ENCODE measurements at places on chromosomes 11 and 22.

DNA sequence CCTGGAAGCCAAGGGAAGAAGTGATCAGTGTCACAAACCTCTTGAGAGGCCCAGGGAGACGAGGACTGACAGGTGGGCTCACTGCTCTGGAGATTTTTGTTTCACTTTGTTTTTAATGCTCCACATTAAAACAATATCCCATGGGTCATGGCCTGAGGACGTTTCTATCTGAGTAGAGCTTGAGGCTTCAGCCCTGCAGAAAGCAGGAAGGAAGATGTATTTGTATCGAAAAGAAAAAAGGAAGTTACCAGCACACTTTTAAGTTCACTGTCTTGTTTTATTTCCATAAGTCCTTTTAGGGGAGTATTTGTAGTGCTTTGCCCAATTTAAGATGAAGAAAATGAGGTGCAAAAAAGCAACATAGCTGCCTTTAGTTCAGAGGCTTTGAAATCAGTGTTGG is 191.1 kb downstream of the GRIK4 start:
- no peak for DNase-seq

DNA sequence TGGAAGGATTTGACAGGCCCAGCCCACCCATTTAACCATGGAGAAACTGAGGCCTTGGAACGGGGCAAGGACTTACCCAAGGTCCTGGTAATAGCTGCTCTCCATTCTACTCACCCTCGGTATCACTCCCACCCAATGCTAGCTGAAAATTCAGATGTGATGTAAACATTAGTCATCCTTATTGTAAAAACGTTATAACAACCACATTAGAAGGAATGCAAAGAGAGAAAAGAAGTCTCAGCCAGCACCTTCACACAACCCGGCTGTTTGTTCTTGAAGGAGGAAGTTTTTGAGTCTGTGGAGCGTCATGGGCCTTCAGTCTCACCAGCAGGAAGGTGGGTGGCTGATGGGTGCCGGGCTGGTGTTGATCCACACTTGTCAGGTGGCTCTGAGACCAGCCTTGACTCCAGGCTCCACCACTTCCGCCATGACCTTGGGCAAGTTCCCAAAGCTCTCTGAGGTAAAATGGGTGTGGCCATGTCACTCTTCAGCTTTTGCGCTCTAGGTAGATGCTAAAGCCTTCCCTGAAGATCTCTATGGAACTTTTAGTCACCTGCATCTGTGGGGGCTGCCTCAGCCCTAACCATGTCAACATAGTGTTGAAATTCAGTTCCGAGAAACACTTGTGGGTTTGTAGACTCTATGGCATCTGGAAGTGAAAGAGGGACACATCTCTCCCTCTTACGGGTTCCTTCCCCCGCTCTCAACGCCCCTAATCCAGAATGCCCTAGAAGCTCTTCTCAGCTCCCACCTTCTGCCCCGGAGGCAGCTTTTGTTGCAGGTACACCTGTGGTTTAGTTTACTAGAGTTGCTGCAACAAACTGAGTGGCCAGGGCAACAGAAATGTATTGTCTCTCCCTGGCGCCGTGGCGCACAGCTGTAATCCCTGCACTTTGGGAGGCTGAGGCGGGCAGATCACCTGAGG is 14.8 kb downstream of the CD6 start:
- no peak for DNase-seq

DNA sequence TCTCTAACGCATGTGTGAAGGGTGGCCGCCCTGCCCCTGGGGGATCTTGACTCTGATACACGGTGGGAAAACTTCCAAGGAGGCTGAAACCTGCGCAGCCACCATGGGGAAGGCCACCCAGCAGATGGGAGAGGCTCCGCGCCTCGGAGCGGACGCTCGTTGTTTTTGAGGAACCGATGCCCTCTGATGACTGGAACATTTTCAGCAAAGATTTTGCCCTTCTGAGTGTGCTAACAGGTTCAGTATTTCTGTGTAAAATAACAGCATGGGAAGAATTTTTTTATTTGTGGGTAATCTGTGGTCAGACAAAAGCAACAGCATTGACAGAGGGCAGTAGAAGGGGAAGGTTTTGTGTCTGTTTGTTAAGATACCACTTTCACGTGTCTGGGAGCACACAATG is 16.7 kb downstream of the MB start:
- no peak for DNase-seq

- DNase-seq: no peak
Measured at GRCh38 chr11:15829312-15829711, 527.0 kb downstream of the SOX6 start.

DNA sequence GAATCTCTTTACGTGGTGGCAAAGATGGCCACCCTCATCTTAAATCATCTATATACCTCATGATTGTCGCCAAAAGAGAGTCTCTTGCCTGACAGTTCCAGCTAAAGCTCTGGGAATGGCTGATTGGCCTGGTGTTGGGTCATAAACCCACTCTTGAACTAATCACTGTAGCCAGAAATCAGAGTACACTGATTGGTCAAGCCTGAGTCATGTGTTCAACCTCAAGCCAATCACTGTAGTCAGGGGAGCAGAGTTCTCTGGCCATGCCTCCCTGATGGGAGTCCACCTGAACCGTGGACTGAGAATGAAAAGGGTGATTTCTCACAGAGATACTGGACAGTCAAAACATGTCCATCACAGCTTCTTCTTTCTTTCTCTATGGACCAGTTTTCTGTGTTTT is 45.8 kb downstream of the RCN1 start:
- no peak for DNase-seq

- DNase-seq: no peak
Measured at GRCh38 chr22:22709719-22710445, 65.5 kb downstream of the GGTLC2 start.

GRCh38 chr22:35215993-35216392 is 41.3 kb upstream of the HMGXB4 start:
- no peak for DNase-seq

DNA sequence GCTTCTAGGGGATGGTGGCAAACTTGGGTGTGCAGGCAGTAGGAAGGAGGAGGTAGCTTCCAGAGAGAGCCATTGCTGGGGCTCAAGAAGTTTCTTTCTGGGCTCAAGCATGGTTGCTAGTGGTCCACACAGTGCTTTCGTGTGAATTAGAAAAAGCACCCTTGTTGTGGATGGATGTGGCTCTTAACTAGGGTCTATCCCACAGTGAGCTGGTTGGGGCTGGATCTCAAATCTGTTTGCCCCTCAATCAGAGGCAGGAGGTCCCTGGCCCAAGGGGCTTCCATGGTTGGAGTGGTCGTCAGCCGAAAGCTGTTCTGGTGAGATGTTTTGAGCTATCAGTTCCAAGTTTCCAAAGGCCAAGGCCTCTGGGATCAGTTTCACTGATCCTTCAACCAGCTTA is 35.0 kb downstream of the ZBTB16 start:
- no peak for DNase-seq

DNA sequence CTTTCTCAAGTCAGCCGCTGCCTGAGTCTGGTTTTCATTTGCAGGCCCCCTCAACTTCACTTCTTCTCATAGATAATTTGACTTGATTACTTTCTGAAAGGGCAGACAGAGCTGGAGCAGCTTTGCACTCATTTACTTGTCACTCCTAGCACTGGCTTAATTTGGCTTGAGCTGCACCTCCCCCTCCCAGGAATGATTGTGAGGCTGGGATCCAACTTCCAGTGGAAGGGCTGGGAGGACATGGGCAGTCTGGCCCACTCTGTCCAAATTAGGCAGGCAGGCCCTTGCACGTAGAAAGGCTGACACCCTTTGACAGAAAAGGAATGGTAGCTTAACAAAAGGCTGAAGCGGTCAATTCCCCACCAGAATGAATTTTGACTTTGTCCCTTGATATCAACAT is 453.9 kb downstream of the ETS1 start:
- no peak for DNase-seq

DNA sequence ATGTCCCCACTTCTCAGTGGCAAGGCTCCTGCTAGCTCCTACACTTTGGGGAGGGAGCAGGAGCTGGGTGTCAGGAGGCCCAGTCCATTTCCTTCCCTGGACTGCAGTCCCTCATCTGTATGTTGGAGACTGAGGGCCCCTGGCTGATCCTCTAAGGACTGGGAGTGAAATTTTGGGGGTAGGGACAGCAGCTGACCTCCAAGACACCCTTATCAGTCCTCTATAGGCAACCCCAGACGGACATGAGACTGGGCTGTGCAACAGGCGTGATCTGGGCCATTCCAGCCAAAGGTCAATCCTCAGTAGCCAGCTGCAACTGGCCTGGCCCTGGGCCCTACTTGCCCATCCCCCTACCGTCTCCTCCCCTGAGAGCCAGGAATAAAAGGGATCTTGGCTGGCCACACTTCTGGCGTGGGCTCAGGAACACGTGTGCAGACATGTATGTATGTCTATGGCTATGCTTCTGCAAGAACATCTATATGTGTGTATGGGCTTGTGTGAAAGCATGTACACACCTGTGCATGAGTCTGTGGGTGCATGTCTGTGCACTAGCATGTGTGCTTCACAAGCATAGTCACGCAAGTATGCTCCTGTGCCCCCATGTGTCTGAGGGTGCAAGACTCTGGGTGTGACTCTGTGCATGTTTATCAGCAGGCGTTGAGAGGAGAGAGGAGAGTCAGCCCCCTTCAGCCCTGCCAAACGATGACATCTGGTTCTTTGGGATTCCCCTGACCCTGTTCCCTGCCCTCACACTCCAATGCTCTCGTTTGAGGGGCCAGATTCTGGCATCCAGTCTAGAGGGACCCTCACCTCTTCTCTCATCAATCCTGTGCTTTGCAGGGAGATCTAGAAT is 24.6 kb upstream of the DGAT2 start:
- DNase-seq: no peak

GRCh38 chr11:37203006-37203405 is 605.0 kb upstream of the RAG2 start:
- DNase-seq: no peak

DNA sequence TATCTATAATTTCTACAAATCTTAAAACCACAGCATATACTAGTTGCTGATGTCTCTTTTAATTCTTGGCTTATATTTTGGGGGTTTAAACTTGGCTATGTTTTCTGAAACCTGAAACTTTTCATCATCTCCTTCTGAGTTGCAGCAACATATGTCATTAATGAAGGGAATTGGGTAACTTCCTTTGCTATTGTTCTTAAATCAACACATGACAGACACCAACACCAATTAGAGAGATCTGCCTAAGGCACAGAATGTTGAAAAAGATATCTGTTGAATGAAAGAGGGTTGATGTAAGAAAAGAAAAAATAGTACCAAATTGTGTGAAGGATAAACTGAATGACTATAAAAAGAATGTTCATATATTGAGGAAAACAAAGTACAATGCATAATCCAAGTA is 10.3 kb upstream of the GAS2 start:
- peak; percentile 76 for DNase-seq

- DNase-seq: no peak
Measured at GRCh38 chr11:114202011-114202609, 94.1 kb upstream of the NNMT start.

GRCh38 chr11:34501949-34502348 is 11.6 kb downstream of the ELF5 start:
- no peak for DNase-seq

- no peak for DNase-seq
Measured at GRCh38 chr22:50228366-50228765, 16.5 kb downstream of the TUBGCP6 start.

GRCh38 chr11:122656631-122657101 is 1.1 kb downstream of the UBASH3B start:
- DNase-seq: no peak

- DNase-seq: no peak
Measured at GRCh38 chr22:27224485-27225374, 567.3 kb downstream of the MIAT start.

DNA sequence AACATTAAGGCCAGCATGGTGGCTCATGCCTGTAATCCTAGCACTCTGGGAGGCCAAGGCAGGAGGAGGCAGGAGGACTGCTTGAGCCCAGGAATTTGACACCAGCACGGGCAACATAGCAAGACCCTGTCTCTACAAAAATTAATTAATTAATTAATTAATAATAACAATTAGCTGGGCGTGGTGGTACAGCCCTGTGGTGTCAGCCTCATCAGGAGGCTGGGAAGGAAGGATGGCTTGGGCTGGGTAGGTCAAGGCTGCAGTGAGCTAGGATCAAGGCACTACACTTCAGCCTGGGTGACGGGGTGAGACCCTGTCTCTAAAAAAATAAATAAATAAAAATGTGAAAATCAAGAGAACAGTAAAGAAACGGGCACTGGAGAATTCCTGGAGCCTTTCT is 1.4 kb downstream of the ARFGAP3 start:
- no peak for DNase-seq

DNA sequence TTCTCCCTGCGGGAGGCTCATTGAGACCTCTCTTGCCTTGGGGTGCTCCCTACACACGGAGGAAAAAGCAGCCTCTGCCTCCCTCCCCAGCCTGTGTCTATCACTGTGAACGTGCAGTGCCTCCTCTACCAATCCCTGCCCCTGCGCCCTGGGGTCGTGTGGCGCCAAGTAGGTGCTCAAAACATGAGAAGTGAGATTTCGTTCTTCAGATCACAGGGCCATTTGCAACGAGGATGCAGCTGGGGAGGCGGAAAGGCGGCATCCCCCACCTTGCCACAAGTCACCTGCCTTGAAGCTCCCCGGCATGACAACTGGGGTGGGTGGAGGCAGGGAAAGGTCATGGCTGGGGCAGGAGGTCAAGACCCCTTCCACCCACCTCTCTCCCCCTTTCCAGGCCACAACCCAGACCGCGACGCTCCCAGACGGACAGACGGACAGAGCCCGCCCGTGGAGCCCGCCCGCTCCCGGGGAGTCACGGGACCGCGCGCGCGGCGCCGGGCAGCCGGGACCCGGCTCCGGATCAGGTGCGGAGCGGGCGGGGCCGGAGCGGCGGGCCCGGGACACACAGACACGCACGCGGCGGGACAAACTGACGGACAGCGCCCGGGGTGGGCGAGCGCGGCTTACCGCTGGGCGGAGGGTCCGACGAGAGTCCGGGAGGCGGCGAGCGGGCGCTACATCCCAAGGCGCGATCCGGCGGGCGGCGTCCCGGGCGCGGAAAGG is 485 bp downstream of the KCNJ4 start:
- DNase-seq: no peak

DNA sequence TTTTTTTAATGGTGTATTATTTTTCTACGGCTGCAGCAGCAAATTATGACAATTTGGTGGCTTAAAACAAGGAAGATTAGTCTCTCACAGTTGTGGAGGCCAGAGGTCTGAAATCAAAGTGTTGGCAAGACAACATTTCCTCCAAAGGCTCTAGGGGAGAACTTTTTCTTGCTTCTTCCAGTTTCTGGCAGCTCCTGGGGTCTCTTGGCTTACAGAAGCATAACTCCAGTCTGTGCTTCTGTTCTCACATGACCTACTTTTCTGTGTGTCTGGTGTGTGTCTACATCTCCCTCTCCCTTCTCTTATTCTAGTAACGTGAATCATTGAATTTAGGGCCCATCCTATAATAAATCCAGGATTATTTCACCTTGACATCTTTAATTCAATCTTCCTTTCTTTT is 551.9 kb upstream of the LUZP2 start:
- no peak for DNase-seq

GRCh38 chr22:49492308-49492707 is 335.4 kb downstream of the BRD1 start:
- no peak for DNase-seq

- no peak for DNase-seq
Measured at GRCh38 chr11:83056204-83056603, 15.5 kb downstream of the RAB30 start.
